ENCODE measurements at places on chromosomes 11 and 22.

DNA sequence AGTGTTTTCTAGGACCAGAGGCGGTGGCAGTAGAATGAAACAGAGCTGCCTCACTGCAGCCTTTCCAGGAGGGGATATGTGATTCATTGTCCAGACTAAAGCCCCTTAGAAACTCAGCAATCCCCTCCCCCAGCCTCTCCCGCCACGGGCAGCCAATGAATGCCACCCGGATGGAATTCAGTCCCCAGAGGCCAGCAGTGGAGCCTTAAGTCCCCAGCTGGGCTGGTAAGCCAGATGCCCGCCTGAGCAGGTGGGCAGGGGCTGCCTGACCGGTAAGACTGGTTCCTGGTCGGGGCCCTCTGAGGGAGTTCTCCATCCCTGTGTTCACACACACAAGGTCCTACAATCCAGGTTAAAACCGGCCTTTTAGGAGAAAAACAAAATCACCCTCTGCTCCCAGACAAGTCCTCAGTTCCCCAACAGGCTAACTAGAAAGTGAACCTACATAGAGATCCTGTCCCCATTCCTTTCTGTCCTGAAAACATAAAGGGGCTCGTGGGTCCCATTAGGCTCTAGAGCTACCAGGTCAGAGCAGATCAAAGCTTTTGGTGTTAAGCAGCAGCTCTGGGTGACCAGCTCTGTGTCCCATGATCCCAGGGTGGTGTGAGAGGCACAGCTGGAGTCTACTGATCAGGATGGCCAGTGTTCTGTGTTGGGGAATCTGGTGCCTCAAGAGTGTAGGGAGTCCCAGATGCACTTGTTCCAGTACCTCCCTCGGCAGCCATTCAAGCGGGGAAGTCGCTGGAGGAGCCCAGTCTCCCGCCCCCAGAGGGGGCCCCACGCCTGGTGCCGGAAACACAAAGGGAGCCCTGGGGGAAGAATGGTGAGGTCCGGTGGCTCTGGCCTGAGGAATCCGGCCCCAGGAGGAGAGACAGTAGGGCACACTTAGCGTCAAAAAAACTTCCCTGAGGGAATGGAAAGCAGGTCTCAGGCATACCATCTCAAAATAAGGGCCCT lies 2.6 kb downstream of the PATZ1 start:
- DNase-seq, result no peak

- DNase-seq, result no peak
Observed at GRCh38 chr22:34620832-34621231, 445.1 kb upstream of the ISX start.

GRCh38 chr11:74311352-74311926 lies at the start of gene P4HA3:
Gene P4HA3 (minus strand): TSS chr11:74311640. CDS start chr11:74311611, 29 bp downstream.
- peak; percentile 29 for DNase-seq

DNA sequence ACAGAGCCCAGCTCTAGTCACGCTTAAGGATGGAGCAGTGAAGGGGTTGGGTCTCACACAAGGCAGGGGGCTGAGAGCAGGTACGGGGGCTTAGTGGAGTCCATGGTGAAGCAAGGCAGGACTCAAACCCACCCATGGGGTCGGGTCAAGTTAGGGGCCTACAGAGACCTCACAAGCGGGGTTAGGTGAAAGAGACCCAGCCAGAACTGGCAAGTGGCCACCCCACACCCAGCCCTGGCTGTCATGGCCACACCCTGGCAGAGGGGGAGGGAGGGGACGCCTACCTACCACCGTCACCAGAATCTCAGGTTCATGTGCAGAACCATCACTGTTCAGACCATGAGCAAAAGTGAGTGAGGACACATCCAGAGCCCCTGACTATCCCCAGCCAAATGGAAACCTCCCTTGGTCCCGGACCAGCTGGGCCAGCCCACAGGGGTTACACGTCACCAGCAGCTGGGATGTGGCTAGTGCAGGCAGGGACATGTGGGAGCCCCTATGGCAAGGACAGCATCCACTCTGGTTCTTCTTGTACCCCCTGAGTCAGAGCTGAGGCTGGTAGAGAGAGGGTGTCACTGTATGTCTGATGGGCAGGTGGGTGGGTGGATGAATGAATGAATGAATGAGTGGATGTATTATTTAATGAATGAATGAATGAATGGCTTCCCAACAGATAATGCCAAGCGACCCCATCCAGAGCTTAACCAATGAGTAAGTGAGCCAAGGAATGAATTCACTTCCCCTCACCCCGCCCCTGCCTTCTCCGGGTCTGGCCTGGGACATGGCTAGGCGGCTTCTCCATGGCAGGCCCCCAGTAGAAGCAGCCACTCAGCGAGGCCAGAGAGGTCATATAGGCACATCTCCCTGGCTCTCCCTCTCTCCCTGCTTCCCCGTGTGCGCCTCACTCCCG lies 681.6 kb downstream of the TBC1D22A start:
- no peak for DNase-seq

DNA sequence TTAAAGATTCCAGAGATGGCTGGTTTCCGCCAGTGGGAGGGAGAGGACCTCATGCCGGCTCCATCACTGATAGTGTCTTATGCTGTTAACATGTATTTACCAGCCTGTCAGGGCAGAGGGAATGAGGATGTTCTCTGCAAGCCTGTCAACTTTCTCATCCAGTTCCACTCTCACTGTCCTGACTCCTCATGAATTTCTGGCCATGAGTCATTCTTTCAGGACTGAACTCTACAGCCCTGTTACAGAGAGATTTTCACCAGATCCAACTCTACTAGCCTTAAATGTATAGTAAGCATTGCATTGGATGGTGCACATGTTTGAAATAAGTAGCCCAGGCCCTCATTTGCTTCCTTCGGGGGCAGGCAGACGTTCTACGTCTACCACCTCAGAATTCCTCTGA lies 387.7 kb downstream of the TMEM135 start:
- no peak for DNase-seq

DNA sequence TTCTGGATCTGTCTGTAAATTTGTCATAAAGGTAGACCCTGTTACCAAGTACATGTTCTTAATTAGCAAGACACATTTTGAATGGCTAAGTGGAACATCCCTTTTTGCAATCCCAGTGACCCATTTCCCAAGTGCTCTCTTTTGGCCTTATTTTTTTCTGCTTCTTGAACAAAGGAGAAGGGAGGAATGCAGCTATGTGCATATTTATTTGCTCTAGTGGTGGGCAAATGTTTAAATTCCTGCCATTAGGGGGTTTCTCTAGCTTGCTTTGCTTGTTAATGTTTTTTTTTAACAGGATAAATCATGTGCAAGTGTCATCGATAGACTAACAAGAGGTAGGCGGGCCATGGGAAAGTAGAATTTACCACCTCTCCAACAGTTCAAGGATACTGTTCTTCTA lies 135.7 kb downstream of the COMMD9 start:
- no peak for DNase-seq

- no peak for DNase-seq
Observed at GRCh38 chr11:27563201-27563600, 56.6 kb upstream of the LIN7C start.

GRCh38 chr11:34603129-34604001 lies 17.5 kb upstream of the EHF start:
- no peak for DNase-seq

GRCh38 chr22:40055143-40055883 lies 60.6 kb downstream of the FAM83F start:
- no peak for DNase-seq

GRCh38 chr11:112459001-112459400 lies 198.3 kb upstream of the PLET1 start:
- DNase-seq, result no peak

GRCh38 chr11:37171451-37171850 lies 573.4 kb upstream of the RAG2 start:
- DNase-seq, result no peak

- no peak for DNase-seq
Observed at GRCh38 chr11:118605116-118605867, 2.1 kb upstream of the PHLDB1 start.

DNA sequence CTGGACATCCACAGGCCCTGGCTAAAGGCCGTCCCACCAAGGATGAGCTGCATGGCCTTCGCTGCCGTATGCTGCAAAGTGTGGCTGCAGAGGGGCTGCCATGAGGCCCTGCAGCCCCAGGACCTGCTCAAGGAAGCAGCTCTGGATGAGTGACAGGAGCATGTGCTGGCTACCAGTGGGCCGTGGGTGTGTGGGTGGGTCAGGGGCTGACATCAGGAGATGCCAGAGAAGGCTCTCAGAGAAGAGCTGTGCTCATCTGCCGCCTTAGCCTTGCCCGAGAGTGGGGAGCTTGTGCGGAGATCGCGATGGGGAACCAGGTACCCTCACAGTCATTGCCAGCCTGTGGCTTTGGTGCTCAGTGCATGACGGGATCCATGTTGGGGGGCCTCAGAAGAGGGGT lies 41.3 kb downstream of the SCUBE1 start:
- no peak for DNase-seq

- no peak for DNase-seq
Observed at GRCh38 chr11:858762-859339, 16.2 kb downstream of the TSPAN4 start.

DNA sequence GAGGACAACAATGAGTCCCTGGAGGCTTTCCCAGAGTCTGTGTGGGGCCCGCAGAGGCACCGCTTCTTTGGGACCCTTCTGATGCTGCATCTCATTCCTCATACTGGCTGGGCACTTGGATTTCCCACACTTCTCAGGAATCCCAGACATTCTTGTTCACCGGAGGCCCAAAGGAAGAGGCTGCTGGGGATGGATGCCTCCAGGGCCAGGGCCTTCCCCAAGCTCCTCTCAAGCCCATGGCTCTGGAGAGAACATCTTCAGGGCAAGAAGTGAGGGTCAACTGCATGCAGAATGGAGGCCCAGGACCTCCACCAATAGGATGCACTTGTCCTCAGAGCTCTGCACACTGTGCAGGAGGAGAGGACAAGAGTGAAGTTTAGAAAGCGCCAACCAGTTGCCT lies 34.6 kb downstream of the DKK3 start:
- no peak for DNase-seq

- no peak for DNase-seq
Observed at GRCh38 chr11:133746663-133747306, 98.5 kb downstream of the SPATA19 start.

DNA sequence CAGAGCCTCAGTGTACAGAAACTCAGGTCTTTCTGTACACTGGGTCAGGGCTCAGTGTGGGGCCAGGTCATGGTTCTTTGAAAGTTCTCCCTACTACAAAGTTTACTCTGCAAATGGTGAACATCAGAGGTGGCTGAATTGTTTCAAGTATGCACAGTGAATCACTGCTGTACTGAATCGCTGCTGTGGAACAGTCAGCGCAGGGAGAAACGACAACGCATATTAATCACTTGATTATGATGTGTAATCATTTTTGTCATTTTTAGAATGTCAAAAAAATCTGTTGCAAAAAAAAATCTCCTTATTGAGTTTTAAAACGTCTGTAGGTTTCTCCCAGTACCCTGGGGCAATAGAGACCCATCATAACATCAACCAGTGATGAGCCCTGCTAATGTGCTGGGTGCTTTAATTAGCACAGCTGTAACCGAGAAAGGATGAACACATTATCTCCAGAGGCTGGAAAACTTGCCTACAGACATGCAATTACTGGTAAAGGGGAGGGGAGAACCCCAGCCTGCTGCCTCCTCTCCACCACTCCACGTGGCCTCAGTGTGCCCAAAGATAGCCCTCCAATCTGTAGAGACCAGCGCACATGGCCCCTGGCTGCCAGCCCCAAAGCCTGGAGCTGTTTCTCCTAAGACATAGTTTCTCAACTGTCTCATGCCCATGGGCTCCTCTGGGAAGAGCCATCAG lies 12.8 kb downstream of the ARRB1 start:
- no peak for DNase-seq

DNA sequence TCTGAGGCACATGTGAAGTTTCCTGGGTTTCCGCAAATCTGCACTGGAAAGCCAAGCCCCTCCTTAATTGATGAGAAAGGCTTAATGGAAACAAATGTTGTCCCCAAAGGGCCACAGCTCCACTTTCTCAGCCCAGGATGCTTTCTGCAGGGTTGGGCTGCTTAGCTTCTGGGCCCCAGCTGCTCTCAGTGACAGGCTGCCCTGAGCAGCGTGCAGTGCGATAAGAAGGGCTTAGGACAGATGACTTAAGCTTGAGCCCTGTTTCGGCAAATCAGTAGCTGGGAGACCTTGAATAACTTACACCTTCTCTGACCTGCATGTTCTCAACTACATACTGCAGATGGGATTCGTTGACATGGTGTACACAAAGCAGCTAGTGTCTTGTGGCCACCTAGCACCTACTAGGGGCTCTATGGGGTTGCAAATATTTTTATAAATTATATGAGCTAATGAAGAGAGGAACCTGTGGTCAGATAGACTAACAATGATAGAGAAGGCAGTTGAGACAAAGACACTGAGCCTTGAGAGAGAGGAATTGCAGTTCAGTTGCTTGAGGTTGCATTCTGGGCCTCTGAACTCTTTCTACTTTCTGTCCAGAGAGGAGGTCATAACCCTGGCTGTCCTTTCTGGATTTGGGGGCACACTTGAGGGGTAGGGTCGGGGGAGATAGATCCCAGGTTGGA lies 11.5 kb downstream of the STX3 start:
- no peak for DNase-seq

DNA sequence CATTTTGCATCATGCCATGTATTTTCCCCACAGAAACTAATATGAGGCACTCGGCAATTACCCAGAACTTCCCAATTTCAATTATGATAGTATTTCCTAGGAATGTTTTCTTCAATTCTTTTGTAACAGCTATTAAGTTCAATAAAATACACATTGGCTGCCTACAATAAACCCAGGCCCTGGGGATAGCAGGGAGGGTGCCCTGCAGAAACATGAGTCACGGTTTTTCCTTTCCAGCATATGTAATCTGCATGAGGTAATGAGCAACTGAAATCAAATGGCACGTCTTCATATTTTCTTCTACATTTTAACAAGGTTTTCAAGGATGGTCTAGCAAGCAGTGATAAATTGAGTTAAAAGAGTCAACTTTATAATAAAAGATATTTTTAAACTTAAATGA lies 32.0 kb downstream of the GUCY1A2 start:
- DNase-seq, result no peak

GRCh38 chr22:45413013-45413367 lies 409 bp downstream of the SMC1B start:
- no peak for DNase-seq

DNA sequence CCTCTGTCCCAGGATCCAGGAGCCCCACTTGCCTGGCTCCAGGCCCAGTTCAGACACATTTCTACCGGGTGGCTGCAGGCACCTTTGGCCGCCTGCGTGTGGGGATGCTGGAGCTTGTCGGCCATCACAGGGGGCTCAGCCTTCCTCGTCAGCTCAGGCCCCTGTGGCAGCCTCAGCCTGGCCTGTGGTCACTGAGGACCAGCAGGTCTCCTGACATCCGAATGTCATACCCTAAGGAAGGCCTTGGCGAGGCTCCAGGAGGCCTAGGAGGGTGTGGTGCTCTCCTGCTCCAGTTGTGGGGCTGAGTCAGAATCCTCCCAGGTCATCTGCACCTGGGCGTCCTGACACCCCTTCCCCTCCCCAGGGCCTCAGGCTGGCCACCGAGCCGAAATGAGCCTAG lies 14.9 kb upstream of the SOX10 start:
- no peak for DNase-seq

GRCh38 chr11:57751676-57752253 lies at the start of gene BTBD18:
Gene BTBD18 (minus strand): TSS chr11:57751819. CDS start chr11:57751188, 631 bp downstream.
- DNase-seq, result no peak

- DNase-seq, result peak; percentile 33
Observed at GRCh38 chr11:114315749-114316368, 19.7 kb downstream of the NNMT start.
